ENCODE measurements at places on chromosomes 6 and 20.

GRCh38 chr20:60063048-60063451, 104.8 kb downstream of the CDH26 start:
- no peak for DNase-seq

DNA sequence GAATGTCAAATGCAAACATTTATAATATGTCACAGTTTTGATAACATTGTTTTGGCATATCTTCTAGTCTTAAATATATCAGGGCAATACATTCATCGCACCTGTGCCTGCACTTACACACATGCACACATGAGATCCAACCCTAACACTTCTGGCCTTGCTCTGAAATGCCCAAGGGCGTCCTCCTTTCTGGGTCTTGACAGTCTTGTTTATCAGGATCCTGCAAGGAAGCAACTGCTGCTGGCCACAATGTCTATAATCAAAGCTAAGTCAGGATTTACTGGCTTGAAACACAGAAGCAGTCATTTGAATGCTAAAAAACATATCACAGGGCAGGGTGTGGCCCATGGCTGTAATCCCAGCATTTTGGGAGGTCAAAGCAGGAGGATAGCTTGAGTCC, 32.9 kb upstream of the FAM50B start:
- no peak for DNase-seq

DNA sequence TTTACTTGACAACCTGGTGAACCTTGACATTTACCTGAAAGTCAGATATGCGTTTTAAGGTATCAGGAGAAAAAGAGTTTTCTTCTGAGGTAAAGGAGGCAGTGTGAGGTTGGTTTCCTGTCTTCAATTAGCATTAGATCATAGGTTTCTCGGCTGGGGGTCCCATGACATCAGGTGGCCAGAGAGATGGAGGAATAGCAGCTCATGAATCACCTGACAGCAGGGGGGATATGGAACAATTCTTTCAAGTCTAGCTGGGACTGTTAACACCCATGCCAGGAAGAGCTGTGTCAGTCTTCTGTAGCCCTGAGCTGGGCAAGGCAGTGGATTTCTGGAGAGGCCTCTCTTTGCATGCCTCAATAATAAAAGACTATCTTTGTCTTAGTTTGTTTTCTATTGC, 108.0 kb upstream of the TMEM170B start:
- DNase-seq, result no peak

DNA sequence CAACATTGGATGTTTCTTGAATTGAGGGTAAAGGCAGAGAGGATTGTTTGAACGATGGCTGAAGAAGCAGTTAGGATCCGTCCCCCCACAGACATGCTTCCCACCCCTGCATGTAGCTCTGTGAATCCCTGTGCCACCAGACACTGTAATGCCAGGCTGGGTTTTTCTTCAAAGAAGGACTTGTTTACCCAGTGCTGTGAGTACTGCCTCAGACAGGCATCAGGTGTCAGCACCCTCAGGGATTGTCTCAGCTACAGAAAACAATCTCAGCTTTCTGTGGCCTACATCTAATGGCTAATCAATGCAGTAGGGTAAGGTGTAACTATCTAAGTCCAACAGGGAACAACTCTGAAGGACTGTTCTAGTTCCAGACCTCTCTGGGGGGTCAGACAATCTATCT, 853.0 kb upstream of the EPHA7 start:
- DNase-seq, result no peak

DNA sequence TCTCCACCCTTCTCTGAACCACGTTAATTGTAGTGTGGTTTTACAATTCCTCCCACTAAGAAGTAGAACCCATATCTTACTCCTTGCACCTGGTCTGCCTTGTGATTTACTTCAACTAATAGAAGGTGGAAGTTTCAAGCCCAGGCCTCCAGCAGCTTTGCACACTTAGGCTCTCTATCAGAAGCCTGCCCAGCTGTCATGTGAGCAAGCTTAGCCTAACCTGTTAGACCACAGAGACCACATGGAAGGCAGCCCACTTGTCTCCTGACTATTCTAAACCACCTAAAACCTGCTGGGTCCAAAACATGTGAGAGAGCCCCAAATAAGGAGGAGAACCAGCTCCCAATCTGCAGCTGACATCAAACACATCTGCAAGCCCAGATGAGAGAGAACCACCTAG, 127.6 kb upstream of the BTBD3 start:
- DNase-seq, result no peak

GRCh38 chr6:99232056-99232455, 117.4 kb downstream of the FAXC start:
- no peak for DNase-seq

DNA sequence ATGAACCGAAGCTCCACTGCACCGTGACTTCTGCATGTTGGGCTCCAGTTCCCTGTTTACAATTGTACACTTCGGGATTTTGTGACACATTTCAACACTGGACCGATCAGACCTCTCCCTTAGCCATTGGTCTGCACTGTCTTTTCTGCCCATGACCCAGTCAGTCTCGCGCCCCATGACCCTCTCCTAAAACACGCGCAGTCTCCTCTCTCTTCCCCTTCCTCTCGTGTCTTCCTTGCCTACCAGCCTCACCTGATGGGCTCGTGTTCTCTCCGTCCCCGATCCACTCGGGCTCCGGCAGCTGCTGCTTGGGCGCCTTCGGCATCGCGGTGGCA, 535 bp upstream of the ABCF1 start:
- DNase-seq, result no peak

GRCh38 chr20:41200446-41201202, 63.3 kb downstream of the PLCG1 start:
- no peak for DNase-seq

GRCh38 chr20:32463642-32464400, 105.7 kb downstream of the ASXL1 start:
- DNase-seq, result no peak

DNA sequence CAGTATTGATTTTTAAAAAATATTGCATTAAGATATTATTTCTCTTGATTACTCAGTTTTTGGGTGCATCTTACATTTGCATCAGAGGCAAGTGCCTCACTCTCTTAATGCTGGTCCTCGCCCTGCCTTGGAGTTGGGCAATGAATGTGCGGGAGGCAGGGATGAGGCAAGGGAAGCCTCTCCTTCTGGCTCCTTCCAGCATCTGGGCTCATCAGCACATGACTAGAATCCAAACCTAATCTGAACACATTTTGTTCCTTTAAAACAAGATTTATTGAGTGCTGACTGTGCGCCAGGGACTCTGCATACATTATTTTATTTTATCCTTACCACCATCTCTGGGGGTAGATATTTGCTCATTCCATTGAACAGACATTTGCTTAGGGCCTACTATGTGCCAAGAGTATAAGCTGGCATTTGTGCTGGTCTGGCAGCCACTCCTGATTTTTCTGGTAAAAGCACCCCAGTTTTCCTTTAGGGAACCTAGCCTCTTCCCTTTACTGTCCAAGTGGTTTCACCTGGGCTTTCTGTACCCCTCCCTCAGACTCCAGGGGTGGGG, 71.9 kb upstream of the ZNFX1 start:
- no peak for DNase-seq

GRCh38 chr6:147728903-147729302, 220.4 kb downstream of the SAMD5 start:
- DNase-seq, result no peak

DNA sequence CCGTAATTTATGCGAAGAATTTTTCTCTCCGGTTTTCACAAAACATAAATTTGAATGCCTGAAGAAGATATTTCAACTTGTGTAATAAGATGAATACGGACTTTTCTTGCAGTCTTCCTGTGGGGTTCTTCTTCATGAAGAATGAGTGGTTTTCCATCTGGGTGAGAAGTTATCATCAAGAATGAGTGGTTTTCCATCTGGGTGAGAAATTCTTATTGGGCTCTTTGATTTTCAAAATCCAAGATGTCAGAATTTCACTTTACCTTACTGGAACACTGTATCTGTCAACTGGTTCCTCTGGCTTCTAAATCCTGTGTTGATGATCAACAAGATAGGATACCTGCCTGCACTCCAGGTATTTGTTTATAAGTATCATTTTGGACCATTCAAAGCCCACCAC, 160.1 kb upstream of the C6orf118 start:
- DNase-seq, result no peak

- DNase-seq, result no peak
Observed at GRCh38 chr6:149895048-149895590, 2.8 kb downstream of the RAET1E start.
